ENCODE measurements at places on chromosomes 2 and 18.

DNA sequence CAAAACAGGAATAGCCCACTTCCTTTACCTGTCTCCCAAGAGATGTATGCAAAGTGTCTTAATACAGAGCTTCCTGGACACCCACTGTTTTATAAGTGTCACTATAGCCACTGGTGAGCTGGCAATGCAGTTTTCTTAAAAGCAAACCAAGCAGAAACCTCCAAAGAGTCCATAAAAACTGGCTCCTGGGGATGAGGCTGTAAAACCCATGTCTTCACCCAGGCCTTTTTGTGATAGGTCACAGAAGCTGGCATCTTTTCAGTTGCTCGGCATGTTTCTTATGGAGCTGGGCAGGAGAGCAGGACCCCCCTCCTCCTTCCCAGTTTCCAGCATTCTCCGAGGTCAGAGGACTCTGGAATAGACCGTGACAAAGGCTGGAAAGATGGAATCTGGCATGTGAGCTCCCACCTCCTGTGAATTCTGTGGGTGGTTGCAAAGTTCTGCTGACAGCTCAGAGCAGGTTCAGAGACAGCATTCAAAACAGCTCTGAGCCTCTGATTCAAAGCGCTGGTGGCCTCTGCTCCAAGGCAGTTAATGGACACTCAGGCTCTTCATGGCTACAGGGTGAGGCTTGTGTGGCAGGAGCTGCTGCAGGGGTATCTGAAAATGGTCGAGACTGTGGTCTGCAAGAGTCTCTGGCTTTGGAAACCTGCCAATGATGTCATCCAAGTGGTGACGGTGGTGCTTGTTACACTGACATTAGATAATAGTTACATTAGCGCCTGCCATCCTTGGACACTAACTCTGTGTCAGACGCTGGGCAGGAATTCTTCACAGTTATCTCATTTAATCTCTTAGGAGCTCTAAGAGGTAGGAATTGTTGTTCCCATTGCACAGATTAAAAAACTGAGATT is 283.4 kb downstream of the CLIP4 start:
- no peak for DNase-seq

GRCh38 chr2:58494071-58494501 is 253.0 kb upstream of the FANCL start:
- no peak for DNase-seq

DNA sequence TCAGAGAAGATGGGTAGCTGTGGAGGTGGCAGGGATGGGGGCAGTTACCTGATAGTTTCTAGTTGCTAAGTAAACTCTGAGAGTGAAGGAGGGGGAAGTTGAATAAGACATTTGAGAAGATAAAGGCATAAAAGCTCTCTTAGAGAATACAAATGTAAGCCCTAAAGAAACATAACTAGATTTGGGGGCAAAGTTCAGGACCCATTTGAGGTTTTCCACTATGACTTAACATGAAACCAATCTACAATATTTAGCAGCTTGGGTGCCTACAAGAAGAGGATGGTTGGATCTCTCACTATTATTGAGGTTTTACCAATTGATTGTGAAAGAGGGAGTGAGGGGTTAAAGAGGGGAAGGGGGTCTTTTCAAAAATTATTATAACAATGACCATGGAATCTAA is 34.4 kb upstream of the LYPD6 start:
- no peak for DNase-seq

GRCh38 chr2:240155048-240155744 is 14.7 kb upstream of the OTOS start:
- DNase-seq: no peak

GRCh38 chr2:37652199-37652640 is 19.2 kb downstream of the CDC42EP3 start:
- DNase-seq: no peak

DNA sequence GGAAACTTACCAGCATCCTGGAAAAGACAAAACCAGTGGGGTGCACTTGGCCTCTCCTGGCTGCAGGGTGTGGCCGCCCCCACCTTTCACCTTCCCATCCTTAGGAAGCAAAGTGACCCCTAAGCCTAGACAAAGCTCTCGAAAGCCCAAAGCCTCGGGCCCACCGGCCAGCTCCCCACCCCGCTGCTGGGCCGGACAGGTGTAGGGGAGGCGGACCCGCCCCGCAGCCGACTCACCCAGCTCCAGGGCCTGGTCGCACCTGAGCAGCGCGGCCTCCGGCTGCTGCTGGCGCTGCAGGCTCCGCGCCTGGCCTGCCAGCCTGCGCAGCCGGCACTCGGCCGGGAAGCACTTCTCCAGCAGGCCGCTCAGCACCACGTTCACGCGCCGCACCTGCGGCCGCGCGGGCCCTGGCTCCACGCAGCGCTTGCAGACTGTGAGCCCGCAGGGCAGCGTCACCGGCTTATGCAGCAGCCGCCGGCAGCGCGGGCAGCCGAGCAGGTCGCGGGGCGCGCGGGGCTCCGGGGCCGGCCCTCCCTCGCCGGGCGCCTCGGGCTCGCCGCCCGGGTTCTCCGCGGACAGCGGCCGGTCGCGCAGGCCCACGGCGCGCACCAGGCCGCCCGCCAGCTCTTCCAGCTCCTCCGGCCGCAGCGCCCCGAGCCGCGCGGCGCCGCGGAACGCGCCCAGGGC is 979 bp downstream of the LONRF2 start:
- DNase-seq: no peak

DNA sequence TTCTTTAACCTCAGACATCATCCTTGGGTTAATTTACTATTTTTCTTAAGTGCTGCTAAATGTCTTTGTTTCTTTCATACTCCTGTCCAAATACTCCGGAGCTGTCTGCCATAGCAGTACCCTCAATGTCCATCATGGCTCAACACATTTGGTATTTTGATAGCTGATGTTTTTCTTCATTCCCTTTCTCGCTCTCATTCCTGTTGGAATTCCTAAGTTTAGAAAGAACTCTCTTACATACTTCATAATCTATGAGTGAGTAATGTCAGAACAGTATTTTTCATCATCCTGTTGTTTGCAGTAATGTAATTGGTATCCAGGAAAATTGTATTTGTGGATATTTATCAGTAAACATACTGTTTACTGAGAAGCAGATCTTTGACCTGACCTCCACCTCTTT is 282.9 kb downstream of the PTGR3 start:
- no peak for DNase-seq

All from activated T-helper 1 cell treated with Interleukin-2 at 50 U/mL for 16 hours (primary cell).